HEK293T (cell line): ENCODE measurements at places on chromosomes 1 and 21.
A peak's percentile ranks its signal among the peaks of the same experiment; 100 is the strongest.

GRCh38 chr1:16258591-16259135, 21.7 kb upstream of the CPLANE2 start:
- no peak for DNase-seq

DNA sequence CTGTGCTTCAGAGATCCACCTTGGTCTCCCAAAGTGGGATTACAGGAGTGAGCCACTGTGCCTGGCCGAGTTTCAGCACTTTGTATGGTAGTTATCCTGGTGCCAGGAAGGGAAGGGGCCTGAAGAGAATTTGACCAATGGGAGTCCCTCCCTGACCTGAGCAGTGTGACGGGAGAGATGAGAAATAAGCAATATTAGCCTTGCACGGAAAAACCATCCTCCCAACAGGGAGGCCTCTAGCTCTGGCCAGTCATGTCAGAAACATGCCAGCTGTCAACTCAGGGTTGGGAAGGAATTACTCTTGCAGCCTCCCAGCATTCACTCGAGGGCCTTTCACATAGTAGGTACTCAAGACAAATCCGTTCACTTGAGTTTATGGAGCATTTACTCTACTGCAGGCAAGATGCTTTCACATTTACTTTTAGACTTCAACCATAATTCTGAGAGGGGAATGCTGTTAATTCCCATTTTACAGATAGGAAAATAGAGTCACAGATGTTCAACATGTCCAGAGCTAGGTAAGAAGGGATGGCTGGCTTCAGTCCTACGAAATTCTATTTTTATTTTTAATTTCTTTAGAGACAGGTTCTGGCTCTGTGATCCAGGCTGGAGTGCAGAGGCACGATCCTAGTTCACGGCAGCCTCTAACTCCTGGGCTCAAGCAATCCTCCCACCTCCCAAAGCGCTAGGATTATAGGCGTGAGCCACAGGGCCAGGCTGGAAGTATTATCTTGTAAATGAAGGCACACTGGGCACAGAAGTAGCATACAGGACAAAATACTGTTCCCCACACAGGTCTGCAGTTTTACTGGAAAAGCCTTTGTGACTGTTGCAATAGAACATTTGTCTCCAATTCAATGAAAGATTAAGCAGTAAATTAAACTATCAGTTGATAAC, 3.2 kb upstream of the ATP13A2 start:
- DNase-seq = no peak

DNA sequence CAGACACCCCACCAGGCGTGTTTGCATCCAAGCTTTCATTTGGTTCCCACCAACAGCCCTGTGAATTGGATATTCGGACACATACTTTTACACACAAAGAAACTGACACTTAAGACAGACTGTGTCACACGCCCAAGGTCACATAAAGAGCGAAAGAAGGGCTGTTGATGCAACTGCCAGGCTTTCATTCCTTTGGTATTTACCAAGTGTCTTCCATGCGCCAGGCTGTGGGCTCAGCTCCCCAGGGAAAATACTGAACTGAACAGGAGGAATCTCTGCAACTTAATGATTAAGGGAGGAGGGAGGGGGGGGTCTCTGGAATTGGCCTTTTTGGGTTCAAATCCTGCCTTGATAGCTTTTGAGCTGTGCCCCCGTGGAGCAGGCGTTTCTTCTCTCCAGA, 122.8 kb downstream of the ACTL8 start:
- DNase-seq = no peak

DNA sequence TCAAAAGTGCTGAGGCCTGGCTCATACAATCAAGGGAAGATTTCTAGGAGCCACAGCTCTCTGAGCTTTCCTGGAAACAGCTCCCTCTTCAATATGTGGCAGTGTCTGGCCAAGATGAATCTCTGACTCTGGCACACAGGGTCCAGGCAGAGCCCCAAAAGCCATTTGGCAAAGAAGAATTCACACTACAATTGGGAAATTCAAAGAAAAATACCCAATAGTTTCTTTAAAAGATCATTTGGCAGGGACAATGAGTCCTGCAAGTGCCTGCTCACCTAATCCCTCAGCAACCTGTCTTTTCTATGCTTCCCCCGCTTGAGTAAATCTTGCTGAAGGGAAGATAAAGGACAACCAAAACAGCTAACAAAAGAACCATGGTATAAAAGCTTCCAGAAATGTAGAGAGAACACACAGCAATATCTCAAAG, 124.6 kb downstream of the TGFBR3 start:
- DNase-seq = no peak

DNA sequence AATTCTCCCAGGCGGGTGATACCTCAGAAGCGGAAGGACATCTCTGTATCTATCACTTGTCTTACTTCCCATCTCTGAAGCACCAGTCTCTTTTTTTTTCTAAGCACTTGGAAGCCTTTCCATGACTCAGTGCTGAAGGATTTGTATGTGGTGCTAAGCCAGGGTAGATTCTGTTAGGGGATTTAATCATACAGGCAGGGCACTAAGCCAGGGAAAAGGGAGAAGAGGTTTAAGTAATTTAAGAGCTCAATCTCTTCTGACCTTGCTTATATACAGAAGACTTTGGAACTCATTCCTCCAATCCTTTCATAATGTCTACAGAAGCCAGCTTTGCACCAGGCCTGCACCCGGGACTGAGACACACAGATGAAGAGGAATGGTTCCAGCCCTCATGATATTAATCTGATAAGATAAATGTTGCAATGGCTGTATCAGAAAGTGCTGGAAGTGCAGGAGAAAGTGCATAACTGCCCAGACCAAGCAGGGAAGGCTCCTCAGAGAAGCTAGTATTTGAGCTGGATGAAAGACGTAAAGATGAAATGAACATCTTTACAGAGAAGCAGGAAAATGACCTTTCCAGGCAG, 11.0 kb downstream of the FAM163A start:
- no peak for DNase-seq

GRCh38 chr21:39869141-39869818, 2.0 kb downstream of the PCP4 start:
- DNase-seq = no peak

- DNase-seq = peak; percentile 39
Measured at GRCh38 chr1:243325305-243325890, 69.6 kb downstream of the SDCCAG8 start.

GRCh38 chr1:33784876-33785275, 79.0 kb upstream of the HMGB4 start:
- DNase-seq = no peak

GRCh38 chr1:93773049-93773838, 91.6 kb upstream of the BCAR3 start:
- no peak for DNase-seq

DNA sequence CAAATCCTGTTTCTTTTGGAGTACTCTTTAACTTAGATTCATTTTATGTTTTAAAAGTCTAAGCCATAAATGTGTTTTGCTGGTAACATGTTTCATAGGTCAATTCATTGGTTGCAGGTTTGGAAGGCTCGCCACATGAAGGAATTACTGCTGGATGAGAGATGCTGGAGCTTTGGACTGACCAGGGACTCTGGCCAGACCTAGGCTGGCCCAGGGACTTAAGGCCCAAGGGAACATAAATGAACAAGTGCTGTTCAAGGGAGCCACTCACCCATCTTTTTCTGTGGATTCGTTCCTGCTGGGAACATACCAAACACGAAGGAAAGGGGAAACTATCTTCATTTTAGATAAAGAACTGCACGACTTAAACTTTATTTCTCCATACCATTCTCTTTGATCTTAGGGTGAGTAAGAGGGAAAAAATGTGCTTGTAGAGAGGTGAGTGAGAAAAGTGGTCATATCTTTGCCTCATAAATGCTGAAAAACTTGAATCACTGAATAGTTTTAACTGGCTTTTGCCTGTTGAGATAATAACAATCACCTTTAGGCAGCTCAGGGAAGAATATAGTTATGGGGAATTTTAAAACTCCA, 15.3 kb upstream of the SHCBP1L start:
- DNase-seq = no peak

GRCh38 chr1:182595641-182596240, 6.7 kb upstream of the RNASEL start:
- DNase-seq = peak; percentile 82
